ENCODE measurements at places on chromosomes 2 and 18.

DNA sequence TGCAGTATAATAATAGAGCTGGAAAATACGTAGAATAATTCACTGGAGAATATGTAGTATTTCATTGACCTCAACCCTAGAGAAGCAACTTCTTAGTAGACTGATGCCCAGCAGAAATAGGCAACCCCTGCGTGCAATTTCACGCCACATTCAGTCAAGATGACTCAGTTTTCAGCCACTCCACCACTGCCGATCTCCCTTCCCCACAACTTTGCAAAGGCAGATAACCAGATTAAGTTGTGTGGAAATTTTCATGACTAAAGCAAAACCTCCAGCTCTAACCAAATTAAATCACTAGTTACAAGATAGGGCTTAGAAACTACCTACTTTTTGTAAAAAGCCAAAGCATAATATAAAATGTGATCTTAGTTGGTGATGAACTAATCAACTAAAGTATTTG lies 63.3 kb upstream of the STK17B start:
- DNase-seq: no peak

DNA sequence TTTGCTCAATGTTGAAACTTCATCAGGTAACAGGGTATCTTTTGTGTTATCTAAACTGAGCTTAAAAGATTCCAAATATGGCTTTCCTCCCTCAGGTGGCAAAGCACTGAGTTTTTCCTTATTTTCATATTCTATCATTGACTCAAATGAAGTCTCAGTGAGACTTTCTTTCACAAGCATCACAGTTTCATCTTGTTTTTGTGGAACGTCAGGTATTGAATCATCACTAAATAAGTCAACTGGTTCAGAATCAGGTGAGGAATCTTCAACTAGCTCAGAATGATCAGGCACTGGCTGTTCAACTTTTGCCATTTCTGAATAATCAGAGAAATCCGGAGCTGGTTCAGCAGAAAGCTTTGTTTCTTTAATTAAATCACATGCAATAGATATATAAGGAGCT lies 24.6 kb downstream of the RTN4 start:
- no peak for DNase-seq

- peak; percentile 53 for DNase-seq
Measured at GRCh38 chr18:48446582-48447225, 37.5 kb upstream of the ZBTB7C start.

- no peak for DNase-seq
Measured at GRCh38 chr2:80086831-80087230, 217.7 kb downstream of the LRRTM1 start.

GRCh38 chr2:128514555-128514955 lies 195.9 kb upstream of the HS6ST1 start:
- DNase-seq: no peak

- no peak for DNase-seq
Measured at GRCh38 chr2:120421126-120421829, 75.3 kb downstream of the INHBB start.

- no peak for DNase-seq
Measured at GRCh38 chr2:136070913-136071312, 47.0 kb downstream of the CXCR4 start.
